ENCODE measurements at places on chromosomes 5 and 9.

- DNase-seq = no peak
Measured at GRCh38 chr9:137042751-137043727, 2.9 kb downstream of the NPDC1 start.

DNA sequence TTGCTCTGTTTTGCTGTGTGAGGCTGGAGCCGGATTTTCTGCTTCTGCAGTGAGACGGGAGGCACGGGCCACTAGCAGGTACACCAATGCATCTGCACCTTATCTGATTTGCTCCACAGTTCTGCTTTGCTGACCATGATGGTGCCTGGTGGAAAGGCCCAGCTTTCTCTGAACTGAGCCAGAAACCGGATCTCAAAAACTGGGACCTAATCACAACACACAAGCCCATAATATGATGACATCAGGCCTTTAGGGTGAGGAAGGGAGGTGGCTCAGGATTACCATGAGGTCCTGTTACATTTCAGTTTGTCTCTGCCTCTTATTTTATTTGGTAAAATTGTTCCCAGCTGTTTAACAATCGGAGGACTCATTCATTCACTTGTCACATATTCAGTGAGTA lies 49.8 kb downstream of the FGF1 start:
- no peak for DNase-seq

GRCh38 chr9:135287627-135288026 lies 192.0 kb upstream of the PPP1R26 start:
- no peak for DNase-seq

DNA sequence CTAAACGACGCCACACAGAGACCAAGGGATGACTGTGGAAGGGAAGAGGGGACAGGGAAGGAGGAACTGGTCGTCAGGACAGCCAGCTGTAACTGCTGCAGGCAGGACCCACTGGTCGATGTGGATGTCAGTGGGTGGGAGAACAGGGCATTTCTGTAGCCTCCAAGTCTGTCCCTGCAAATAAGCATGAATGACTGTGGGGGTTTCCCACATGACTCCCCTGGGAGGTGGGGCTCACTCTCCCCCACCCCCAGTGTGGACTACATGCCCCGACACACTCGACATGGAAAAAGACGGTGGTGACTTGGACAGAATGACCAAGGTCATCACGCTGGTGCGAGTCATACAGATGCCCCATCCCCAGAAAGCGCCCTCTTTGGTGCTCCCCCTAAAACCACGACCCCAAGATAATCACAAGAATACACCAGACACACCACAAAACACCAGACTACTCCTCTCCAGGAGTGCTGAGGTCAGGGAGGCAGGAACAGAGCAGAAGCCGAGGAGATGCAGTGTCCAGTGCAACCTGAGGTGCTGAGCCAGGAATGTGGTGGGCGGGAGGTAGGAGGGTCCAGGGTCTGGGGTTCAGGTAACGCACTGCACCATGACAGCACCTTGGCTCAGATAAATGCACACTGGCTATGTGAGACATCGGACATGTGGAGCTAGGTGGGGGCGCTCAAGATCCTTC lies 64.9 kb downstream of the SECISBP2 start:
- no peak for DNase-seq

DNA sequence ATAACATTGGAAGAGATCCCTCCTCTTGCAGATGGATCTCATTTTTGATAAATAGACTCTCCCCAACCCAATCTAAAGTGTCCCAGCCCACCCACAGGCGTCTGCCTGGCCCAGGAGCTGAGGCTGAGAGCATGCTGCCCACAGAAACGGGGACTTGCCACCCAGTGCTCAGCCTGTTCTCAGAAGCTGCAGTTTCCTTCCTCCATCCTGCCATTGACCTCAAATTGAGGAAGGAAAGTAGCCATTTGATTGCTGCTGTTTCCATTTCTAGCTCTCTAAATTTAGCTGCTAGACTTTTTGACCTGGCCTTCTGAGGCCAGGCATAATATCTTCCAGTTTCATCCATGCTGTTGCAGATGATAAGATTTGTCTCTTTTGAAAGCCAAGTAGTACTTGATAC lies 31.1 kb upstream of the FRMD3 start:
- no peak for DNase-seq

DNA sequence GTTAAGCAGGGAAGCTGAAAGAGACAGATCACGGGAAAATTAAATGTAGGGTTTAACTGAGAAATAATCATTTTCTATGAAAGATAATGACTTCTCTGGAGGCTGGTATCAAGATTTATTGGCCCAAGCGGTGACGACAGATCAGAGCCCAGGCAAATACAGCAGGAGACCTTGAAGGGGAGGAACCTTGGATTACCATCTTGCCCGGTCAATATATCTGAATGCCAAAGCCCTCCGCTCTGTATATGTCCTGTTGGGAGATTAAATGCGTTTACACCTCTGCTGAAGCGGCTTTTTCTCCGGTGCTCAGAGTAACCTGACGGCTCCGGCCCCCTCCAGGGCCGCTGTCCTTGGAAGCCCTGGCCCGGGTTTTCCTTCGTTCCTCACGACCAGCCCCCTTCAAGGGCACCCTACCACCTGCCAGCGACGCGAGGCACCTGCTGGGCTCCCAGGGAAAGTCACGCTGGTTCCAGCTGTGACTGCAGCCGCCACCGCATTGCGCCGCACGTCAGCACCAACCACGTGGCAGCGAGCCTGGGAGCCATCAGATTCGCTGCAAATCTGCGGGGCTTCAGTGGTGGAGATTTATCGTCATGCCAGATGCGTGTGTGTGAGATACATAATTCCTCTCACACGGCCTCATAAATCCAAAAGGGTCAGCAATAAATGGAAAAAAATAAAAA lies 4.4 kb upstream of the QSOX2 start:
- DNase-seq = no peak

DNA sequence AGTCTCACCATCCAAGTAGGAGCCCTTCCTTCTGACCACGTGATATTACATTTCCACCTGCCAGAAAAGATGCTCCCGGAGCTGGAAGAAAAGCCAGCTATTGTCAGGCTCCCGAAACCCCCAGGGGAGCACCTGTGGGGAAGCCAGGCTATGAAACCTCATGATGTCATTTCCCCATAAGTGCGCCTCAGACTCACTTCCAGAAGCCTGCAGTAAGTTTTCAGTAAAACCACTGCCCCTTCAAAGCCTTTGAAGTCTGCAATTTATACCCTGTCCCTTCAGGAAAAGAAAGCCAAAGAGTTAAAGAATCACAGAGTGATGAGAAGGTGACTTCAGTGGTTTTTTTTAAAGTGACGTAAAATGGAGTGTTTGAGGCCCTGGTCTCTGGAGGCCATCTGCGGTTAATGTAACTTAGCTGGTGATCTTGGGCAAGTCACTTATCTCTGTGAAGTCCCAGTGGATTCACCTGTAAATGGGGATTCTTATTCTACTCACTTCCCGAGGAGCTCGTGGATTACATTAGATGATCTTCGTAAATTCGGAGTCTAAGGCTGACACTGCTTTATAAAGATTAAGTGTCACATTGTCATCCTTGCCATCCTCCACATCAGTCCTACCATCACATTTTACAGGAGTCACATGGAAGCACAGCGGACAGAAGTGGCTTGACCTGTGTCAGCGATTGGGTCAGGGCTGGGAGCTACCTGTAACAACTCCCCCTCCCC lies 2.6 kb upstream of the SEMA6A start:
- DNase-seq = no peak

DNA sequence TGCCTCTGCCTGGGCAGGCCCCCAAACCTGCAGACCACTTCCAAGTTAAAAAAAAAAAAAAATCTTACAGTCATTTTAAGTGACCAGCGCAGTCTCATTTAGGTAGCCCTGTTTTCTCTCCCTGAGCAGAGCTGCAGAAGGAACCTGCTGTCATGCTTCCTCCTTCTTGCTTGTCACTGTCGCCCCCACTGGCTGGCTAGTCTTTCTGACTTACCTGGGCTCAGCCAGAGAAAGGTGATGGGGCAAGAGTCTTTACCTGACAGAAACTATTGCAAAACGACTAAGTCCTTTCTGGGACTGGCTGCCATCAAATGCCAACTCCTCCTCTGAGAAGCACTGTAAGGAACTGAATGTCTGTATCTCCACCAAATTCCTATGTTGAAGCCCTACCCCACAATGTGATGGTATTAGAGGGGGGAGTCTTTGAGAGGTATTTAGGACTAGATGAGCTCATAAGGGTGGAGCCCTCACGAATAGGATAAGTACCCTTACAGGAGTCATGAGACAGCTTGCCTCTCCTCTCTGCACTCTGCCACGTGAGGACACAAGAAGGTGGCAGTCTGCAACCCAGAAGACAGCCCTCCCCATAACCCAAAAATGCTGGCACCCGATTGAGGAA lies 58.4 kb upstream of the SHC3 start:
- no peak for DNase-seq
